Activated CD8-positive, alpha-beta memory T cell treated with anti-CD3 and anti-CD28 coated beads for 4 hours (primary cell): ENCODE measurements at places on chromosomes 1 and 21.

DNA sequence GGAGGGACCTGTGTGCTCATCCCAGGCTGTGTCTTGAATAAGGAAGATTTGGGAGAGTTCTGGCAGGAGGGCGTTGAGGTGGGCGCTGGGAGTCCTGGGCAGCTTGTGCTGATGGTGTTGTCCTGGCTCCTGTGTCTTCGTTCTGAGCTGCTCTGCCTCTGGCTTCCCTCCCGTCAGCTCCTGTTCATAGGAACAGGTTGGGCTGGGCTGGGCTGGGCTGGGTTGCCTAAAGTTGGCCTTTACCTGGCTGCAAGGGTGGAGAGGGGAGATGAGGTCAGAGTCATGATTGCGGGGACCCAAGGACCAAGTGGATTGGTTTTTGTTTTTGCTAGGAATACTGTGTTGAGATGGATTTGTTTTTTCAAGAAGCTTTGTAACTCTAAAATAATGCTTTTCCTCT lies 9.1 kb downstream of the NECAP2 start:
- DNase-seq: no peak

DNA sequence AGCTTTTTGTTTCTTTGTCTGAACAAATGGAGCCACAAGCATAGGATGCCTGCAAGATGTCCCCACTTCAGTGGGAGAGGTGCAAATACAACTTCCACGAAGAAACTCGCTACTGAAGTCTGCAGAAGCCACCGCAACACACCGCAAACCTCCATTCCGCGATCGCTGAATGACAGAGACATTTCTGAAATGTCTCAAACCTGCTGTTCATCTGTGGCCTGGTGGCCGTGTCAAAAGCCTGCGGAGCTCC lies 1.0 kb downstream of the TP53BP2 start:
- DNase-seq: no peak

DNA sequence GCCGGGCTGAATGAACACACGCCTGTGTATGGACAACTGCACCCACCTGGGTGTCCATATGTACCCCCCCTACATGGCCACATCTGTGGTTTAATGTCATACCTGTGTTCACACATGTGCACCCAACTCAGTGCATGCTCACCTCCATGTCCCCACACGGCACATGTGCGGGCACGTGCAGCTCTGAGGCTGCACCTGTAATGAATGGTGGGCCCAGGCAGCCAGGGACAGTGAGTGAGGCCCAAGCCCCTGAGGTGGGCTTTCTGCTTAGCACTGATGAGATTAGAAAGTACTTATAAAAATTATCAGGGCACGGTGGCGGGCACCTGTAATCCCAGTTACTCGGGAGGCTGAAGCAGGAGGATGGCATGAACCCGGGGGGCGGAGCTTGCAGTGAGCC lies 42.5 kb upstream of the CSF3R start:
- DNase-seq: no peak

DNA sequence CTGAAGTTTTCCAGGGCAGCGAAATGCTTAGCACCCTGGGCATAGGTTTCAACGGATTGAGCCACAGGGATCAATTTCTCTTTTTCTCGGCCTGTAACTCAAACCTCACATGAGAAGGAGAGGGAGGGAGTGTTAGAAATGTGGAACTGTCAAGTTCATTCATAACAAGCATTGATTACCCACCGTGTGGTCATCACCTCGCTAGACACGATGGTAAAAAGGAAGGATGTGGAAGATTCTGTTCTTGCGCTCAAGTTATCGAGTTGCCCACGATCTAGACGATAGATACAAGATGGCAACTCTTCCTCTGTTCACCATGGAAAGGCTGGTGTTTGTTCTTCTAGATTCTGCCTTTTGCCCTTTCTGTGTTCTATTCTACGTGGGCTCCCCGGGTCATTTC lies 4.0 kb upstream of the RCAN3 start:
- no peak for DNase-seq

DNA sequence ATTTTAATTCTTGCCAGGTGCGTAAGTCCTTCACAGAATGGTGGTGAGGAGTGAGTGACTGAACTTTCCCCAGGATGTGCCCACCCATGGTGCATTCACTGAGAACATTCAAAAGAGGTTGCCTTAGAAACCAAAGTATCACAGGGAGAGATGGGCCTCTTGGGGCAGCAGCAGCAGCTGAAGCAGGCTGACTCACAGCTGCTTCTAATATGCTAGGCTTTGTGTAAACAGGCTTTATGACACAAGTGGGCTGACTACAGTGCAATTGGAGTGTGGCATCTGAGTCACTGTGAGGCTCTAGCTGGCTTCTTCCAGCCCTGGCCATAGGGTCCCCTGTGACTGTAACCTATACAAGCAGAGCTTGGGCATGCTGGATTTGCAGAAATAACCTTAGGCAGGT lies 12.6 kb downstream of the PIGP start:
- no peak for DNase-seq

DNA sequence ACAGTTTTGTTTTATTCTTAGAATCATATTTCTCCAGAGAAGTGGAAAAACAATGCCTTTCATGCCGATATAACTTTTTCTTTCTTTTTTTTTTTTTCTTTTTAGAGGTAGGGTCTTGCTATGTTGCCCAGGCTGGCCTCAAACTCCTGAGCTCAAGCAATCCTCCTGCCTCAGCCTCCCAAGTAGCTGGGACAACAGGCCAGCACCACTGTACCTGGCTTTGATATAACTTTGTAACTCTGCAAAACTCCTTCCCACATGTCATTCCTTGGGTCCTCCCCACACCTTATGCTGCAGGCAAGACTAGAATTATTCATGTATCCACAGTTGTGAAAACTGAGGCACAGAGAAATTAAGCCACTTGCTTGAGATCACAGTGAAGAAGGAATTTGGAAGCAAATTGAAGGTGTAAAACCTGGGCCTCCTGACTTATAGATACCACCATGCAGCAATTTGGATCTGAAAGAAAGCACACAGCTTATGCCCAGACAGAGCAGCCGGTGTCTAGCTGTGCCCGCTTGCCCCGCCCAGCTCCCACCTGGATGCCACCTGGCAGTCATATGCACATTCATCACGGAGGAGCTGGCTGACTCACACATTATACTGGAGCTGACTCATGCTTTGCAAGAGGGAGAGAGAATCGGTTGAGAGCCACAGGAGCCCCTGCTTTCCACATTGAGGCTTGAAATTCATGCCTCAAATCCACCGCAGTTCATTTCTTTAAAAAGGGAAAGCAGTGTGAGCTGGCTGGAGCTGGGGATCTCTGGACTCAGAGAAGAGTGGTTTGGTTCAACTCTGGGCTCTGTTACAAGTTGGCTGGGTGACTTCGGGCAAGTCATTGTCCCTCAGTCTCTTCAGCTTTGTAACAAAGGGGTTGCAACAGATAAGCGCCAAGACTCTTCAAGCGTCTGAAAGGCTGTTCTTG lies 8.3 kb upstream of the SLC2A1 start:
- DNase-seq: no peak

- DNase-seq: no peak
Measured at GRCh38 chr1:167196166-167196565, 24.5 kb upstream of the POU2F1 start.

GRCh38 chr1:202247104-202247503 lies 53.5 kb downstream of the LGR6 start:
- no peak for DNase-seq

- no peak for DNase-seq
Measured at GRCh38 chr1:243930822-243931671, 81.0 kb upstream of the AKT3 start.

DNA sequence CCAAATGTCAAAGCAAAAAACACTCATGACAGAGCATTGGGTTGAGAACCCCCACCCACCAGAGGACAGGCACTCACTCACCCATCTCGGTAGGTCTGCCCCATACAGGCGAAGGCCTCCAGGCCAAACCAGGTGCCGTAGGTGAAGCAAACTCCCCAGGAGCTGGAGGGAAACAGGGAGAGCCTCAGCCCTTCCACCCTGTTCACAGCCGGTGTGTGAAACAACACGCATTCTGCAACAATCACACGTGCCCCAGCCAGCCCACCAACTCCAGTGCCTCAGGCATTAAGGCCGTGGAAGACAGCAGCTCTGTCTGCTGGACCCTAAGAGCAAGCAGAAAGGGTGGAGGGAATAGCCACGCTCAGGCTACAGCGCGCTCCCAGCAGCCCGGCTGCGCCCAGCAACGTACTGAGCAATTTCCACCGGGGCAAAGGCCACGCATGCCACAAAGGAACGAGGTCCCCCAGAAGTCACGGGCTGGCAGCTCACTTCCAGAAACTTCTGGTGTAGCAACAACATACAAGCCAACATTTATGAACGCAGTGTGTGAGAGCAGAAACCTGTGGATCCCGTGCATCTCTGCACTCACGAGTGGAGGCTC lies 11.4 kb upstream of the SPATC1L start:
- DNase-seq: no peak

DNA sequence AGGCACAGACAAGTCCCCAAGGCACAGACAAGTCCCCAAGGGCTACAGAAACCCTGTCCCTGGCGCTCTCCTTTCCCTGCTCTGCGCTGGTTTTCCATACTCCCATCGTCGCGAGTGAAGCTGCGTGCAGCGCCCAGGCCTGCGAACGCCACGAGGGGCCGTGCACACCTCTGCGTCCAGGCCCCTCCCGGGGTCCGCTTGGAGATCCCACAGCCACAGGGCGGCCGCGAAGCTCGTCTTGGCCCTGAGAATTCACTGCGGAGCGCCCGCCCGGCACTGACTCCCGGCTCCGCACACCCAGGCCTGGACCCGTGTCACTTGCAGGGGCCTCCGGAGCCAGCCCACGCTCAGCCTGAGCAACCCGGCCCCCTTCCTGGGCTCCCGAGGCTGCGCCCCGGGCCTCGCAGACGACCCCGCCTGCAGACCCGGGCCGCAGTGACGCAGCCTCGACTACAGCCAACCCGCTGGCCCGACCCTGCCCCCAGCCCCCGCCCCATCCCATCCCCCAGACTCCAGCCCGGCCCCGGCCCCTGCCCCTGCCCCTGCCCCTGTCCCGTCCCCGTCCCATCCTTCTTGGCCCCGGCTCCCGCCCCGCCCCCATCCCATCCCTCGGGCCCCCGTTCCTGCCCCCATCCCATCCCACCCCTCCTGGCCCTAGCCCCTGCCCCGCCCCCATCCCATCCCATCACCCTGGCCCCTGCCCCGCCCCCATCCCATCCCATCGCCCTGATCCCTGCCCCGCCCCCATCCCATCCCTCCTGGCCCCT lies 841 bp downstream of the POFUT2 start:
- DNase-seq: no peak

DNA sequence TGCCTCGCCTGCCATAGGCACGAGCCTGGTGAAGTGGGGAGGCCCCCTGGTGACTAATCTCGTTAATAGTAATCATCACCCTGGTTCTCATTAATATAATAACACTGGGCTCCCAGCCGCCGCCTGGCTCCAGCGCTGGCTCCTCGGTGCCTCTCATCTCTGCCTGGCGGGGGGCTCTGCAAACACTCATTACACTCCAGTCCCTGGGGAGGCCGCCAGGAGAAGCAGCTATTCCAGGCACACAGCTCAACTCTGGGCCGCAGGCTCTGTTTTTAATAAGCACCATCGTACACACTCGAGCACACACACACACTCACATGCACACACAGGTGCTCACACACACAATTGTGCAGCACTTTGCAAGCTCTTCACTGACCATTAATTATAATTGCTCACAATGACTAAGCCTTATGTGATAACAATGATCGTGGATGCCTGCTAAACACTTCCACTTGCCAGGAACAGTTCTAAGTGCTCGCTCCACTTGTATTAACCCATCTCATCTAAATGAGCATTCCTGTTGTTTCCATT lies 52.2 kb downstream of the SDC3 start:
- DNase-seq: no peak

- DNase-seq: no peak
Measured at GRCh38 chr1:73205294-73205973, 923.1 kb upstream of the NEGR1 start.

- no peak for DNase-seq
Measured at GRCh38 chr1:12629985-12630760, 12.2 kb upstream of the DHRS3 start.

DNA sequence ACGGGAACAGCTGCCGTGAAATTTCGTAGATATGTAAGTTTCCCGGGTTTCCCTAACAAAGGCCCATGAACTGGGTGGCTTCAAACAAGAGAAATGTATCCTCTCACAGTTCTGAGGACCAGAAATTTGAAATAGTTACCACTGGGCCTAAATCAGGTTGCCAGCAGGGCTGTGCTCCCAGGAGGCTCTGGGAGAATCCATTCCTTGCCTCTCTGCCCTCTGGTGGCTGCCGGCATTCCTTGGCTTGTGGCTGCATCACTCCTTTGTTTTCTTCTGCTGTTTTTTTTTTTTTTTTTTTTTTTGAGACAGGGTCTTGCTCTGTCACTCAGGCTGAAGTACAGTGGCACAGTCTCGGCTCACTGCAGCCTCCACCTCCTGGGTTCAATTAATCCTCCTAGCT lies 23.7 kb downstream of the UMODL1 start:
- DNase-seq: no peak

DNA sequence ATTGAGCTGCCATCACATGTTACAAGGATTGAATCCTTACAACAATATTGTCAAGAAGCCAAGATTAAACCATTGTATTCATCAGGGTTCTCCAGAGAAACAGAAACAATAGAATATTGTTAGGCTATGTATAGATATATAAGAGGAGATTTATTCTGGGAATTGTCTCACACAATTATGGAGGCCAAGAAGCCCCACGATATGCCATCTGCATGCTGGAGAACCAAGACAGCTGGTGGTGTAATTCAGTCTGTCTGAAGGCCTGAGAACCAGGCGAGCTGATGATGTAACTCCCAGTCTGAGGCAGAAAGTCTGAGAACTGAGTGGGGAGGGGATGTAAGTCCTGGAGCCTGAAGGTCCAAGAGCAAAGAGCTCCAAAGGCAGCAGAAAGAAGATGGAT lies 14.5 kb upstream of the TTF2 start:
- DNase-seq: no peak

DNA sequence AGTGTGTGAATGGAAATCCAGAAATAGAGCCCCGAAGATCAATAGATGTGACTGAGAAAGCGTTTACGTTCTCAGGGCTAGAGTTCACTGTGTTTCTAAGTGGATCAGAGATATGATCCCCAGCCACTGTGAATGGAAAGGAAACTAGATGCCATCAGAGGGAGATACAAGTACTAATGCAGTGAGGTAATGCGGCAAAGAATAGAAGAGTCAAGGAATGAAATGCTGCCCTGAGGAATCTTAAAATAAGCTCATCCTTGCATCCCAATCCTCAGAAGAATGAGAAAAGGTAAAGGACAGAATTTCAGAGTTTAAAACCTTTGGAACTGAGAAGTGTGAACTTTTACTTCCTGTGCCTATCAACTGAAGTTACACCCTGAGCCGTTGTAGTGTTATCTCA lies 165.5 kb upstream of the ESRRG start:
- DNase-seq: no peak

- no peak for DNase-seq
Measured at GRCh38 chr1:21896652-21897532, 40.2 kb downstream of the HSPG2 start.

GRCh38 chr1:154198756-154199562 lies 7.1 kb upstream of the TPM3 start:
- DNase-seq: no peak
